Right lung (tissue), 10 donors: ENCODE measurements at places on chromosomes 1 and 21. TPM values are rescaled to one million over a fixed set of nuclear protein-coding genes. Genes with fewer than 3 reads are reported as not detected.

IFI44L gene
- 3.7 TPM for polyA plus RNA-seq

DNA sequence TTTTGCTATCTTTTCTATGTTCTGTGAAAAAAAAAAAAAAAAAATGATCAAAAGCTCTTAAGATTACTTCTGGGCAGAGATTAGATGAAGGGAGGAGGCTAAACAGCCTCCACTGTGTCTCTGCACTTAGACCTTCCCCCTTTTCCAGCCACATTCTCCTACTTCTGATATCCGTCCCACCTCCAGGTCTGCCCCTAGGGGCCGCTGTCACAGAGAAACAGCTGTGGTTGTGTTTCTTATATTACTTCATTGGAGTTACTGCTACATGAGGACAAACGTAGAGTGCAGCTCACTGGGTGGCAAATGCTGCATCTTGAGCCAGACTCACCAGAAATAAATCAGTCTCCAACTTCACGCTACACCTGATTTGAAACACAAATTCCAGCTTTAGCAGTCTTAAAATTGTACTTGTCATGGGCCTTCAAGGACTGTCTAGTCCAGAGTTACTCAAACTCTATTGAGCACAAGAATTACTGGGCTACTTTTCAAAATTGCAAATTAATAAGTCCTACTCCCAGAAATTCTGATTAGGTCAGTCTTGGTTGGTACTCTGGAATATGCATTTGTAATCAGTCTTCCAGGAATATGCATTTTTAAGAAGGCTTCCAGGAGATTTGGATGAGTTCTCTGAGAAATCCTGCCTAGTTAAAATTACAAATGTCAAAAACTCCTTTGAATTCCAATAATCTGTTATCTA, 125.2 kb upstream of the PTBP2 start:
- DNase-seq = no peak

C1orf21 gene
- polyA plus RNA-seq = 51.4 TPM

- no peak for DNase-seq
Measured at GRCh38 chr1:112346801-112347350, 49.1 kb upstream of the CTTNBP2NL start.

ROR1 gene
- polyA plus RNA-seq = 84.2 TPM

MATN1 gene
- 0.97 TPM for polyA plus RNA-seq

DNA sequence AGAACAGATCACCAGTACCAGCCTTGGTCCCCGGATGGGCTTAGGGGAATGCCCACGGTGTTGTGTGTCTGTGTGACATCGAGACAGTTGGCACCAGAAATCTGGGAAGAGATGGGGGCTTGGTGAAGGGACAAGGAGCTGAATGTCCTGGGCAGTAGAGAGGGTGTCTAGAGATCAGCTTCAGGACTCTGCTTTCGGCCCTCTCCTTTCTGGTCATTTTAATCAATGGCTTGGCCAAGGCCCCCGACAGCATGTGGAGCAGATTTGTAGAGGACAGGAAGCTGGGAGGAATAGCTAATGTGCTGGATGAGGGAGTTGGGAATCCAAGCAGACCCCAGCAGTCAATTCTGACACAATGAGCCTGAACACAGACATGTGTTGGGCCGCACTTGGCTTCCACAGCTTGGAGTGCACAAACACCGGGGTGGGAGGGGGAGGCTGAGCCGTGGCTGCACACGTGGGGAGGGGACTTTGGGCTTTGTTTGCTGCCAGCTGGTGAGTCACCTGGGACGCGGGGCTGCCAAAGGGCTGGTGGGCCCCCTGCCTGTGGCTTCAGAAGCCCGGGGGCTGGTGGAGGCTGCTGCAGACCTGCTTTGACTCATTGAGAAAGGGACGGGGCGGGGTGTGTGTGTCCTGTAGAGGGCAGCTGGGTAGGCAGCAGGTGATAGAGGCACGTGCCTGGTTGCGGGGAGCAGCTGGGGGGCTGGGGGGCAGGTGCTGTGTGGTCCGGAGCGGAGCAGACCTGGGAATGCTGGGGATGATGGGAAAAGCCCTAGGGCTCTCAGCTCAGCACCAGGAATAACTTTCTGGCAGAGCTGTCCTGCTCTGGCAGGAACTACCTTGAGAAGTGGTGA, 20.9 kb downstream of the SLC1A7 start:
- DNase-seq = no peak

CA14 gene
- polyA plus RNA-seq = 5.6 TPM

ANGPTL7 gene
- 0.10 TPM for polyA plus RNA-seq

DNA sequence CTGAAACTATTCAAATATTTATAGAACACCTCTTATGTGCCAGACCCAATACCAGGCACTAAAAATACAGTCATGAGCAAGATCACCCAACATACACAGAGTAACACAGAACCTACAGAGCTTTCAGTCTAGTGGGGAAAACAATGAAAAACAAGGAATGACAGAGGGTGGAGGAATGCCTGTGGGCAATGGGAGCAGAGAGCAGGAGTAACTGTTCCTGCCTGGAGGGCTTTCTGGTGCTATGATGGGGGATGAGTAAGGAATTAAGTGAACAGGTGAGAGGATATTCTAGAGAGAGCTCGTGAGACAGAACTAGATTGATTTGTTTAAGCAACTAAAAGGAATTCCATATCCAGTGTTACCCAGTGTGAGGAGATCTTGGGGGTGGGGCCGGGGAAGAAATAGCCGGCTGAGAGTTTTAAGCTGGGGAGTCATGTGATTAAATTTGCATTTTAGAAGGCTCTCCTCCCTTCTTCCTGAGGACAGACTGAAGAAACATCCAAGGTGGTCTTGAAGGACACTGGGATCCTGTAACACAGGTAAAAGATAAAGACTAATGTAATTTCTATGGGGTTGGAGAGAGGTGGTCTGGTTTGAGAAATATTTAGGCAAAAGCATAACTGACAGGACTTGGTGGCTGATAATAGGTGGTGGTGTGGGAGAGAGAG, 2.1 kb upstream of the CD53 start:
- no peak for DNase-seq

DNA sequence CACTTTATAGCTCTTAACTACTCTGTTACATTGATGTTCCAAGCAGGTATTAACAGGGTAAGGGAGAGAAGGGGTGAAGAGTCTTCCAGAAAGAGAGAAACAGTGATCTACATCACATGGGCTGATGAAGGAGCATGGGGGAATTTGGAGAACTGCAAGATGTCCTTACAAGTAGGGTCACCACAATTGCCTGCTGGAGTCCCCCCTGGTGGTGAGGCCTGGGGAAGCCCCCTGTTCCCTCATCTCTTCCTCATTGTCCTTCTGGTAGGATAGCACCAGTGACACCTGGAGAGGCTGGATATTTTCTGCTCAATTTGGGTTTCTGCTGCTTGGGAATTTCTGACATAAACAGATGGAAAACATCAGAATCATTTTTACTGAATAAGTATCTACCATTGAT, 126.6 kb downstream of the RUNX1 start:
- no peak for DNase-seq

GRCh38 chr1:208029381-208030287, 118.7 kb upstream of the CD34 start:
- no peak for DNase-seq

AGO4 gene
- 37.4 TPM for polyA plus RNA-seq

DNA sequence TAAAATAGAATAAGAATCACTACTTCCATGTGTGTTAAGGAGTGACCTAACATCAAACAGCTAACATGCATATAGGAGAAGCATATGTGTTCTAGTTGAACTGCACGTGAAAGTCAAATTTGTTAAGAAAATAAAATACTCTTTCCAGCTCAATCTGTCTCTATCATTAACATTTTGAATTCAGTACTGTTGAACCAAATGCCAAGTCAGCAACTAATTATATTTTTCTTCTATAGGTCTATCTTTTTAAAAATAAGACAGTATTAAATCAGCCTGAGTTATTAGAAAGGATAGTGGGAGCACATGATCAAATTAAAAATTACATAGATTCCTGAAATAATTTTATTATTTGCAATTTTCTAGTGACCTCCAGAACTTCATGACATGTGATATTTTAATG, 141.8 kb downstream of the NRIP1 start:
- no peak for DNase-seq

- no peak for DNase-seq
Measured at GRCh38 chr1:39788758-39789570, at the start of gene BMP8B. BMP8B (minus strand) TSS chr1:39788865; CDS start chr1:39788485, 380 bp downstream.

LCE1A gene
- polyA plus RNA-seq = not detected

DNA sequence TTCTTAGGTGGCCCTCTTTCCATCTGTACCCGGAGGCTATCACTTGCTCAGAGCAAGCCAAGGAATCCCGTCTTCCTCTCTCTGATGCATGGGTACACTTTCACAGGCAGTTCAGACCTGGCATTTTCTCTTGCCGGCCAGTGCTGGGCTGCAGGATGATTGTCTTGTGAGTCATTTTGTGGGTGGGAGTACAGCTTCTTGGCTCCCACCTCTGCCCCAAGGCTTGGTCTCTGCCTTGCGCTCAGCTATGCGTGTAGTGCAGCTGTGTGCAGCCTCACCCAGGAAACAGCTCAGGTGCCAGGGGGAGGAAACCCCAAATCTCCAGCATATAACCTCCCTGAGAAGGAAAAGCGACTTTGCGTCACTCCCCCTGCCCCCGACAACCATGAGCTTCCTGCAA, 3.9 kb upstream of the AJAP1 start:
- DNase-seq = no peak

DNA sequence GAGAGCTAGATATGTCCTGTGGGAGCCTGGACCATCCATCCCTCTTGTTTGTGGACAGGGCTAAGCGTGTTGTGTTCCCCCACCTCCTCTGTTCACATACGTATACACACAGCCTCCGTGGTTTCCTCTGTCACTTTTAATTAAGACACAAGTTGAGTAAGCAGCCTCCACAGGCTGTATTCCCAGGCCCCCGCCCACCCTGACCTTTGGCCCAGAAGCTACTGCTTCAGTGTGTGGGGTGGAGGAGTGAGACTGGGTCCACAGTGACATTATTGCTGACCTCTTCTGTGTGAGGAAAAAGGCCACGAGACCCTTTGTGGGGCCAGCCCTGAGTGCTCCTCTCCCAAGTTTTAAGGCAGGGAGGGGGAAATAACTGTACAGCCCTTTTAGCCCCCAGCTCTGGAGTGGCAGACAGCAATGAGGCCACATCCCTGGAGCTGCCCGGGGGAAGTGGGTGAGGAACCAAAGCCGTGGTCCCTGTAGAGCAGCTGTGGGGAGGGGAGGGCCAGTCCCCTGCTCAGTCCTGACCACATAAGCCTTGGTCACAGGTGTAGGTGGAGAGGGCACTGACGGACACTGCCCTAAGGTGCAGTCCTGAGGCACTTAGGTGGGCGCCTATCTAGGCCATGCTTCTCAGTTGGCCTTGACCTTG, 4.4 kb downstream of the ELOVL1 start:
- no peak for DNase-seq

GRCh38 chr1:6884652-6885153, 99.4 kb downstream of the CAMTA1 start:
- no peak for DNase-seq

EPS8L3 gene
- polyA plus RNA-seq = 0.22 TPM

- no peak for DNase-seq
Measured at GRCh38 chr1:154860156-154860870, 9.8 kb downstream of the KCNN3 start.
